ENCODE measurements at places on chromosomes 1 and 21.

- DNase-seq = no peak
Measured at GRCh38 chr1:84899969-84900368, 7.0 kb upstream of the LPAR3 start.

DNA sequence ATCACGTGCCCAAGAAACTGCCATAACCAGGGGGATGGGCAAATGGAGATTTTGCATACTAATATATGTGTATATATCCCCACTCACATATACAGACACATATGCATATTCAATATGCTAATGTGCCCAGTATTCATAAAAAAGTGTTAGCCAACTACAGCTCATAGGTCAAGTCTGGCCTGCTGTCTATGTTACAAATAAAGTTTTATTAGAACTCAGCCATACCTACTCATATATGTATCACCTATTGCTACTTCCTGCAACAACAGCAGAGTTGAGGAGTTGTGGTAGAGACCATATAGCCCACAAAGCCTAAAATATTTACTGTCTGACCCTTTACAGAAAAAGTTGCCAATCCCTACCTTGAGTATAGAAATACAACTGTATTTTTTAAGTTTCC, 93.3 kb downstream of the SDCCAG8 start:
- no peak for DNase-seq

DNA sequence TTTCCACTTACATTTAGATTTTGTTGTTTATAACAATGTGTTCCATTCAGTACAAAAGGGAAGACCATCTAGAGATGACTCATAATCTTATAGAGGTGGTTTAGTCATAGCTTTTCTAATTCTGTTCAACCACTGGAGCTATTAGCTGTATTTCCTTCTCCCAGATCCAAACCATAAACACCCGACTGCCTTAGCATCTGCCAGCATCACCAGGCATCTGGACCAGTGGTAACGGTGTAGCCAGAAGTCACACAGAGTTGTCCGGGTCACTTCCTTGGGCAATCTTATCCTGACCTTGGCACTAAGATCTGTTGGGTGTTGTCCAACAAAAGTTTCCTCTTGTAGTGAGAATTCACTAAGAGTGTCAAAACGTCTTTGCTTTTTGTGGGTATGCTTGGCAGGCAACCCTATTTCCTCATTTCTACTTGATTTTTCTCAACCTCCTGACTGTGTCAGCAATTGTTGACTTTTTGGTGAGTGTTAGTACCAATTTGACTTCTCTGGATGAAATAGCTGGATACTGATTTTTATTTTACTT, 372.1 kb upstream of the B3GALT2 start:
- no peak for DNase-seq

GRCh38 chr1:171610385-171610784, 11.7 kb upstream of the MYOCOS start:
- no peak for DNase-seq

- DNase-seq = no peak
Measured at GRCh38 chr1:232891071-232891470, 59.3 kb upstream of the NTPCR start.

DNA sequence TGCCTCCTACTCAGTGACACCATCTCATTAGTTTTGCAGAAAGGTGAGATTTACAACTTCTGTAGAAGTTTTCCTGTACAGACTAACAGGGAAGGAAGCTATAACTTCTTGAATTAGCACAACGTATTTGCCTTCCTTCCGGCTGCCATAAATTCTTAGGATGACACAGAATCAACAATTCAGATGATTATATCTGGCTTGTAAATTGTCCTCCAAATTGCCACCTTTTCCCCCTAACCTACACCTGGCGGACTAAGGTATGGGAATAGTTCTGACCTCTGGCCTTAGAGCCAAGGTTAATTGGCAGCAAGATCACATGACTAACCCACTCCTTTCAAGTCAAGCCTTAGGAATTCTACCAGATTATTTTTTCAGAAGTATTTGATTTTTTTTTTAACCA, 284.3 kb downstream of the LMO4 start:
- DNase-seq = no peak

GRCh38 chr1:203911806-203912205, 50.4 kb downstream of the SNRPE start:
- DNase-seq = no peak

Data from activated T-helper 2 cell treated with anti-CD3 and anti-CD28 coated beads, Interferon-gamma antibody, Interleukin-2, Interleukin-4, amounts not matched to agents 10 μg/mL and 5 μg/mL and 100 μg/mL, durations not matched to agents 14 hours and 24 hours and 36 hours (primary cell).